ENCODE measurements at places on chromosomes 12 and 14.

DNA sequence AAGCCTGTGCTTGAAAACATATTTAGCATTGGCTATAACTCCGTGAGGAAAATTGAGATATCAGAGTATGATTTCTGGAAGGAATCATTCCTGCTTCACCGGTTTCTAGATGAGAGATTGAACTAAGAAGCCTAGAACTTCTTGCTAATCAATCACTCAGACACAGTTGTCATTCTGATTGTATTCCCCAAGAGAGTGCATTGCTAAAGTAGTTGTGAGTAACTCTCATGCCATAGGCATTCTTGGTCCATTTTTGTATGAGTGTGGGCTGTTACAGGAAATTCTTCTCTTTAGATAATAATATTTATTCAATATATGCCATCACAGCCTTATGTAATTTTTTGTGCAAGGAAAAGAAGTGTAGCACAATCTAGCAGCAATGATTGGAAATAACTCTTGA lies 893.3 kb upstream of the MDGA2 start:
- no peak for DNase-seq

DNA sequence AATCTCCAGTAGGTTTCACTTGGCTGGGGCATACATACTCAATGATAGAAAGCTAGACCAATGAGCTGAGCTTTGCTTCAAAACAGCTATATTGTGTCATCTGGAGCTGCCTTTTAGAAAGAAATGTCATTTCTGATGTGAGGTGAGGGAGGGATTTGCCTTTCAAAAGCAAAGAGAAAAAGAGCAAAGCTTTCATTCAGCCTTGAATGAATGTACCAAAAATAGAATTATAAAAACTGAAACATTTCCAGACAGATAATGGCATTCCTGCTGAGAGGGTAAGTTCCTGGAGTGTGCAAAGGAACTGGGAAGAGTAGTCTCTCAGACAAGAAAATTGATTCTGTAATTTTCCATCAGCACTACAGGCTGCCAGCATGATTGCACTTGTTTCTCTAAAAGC lies 710.0 kb downstream of the LRFN5 start:
- no peak for DNase-seq

- no peak for DNase-seq
Observed at GRCh38 chr14:83777516-83777915, 1752.4 kb upstream of the FLRT2 start.

DNA sequence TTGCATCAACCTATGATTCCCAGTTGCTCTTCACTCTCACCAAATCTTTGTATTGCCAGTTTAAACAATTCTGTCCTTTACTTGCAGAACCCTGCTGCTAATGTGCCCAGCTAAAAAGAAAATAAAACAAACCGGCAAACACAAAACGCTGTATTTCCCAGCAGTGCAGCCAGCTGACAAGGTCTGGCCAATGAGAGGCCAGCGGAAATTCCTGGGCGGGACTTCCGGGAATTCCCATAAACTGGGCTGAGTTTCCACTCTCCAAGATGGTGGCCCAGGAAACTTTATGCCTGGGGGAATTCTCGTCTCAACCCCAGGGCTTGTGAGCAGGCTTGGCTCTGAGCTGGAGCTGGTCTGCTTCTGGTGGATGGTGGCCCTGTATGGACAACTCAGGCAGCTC lies 807.3 kb upstream of the TMEM132C start:
- no peak for DNase-seq

DNA sequence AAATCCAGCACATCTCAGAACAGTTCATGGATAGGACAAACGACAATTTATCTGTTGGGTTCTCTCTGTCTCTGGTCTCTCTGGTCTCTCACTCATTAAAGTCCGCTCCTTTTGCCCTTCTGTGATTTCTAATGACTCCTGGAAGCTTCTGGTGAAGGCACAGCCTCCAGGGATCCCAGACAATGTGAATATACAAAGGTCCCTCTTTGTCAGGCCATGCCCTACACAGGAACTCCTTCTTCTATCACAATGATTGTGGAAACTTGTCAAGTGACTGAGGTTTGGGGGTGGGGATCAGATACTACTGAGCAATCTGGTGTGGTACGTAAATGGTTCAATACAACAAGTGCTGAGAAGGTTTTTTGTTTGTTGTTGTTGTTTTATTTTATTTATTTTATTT lies 42.7 kb upstream of the CDK17 start:
- no peak for DNase-seq

- no peak for DNase-seq
Observed at GRCh38 chr14:98962118-98962517, 309.9 kb downstream of the BCL11B start.

- no peak for DNase-seq
Observed at GRCh38 chr14:45907782-45908181, 654.8 kb upstream of the MIS18BP1 start.

Data from stimulated activated CD4-positive, alpha-beta T cell treated with anti-CD3 and anti-CD28 coated beads, Interleukin-1b, Interleukin-23, amount 100 ng/mL, for 1 hour (primary cell).